Effector CD8-positive, alpha-beta T cell (primary cell): ENCODE measurements at places on chromosomes 5 and 9.

DNA sequence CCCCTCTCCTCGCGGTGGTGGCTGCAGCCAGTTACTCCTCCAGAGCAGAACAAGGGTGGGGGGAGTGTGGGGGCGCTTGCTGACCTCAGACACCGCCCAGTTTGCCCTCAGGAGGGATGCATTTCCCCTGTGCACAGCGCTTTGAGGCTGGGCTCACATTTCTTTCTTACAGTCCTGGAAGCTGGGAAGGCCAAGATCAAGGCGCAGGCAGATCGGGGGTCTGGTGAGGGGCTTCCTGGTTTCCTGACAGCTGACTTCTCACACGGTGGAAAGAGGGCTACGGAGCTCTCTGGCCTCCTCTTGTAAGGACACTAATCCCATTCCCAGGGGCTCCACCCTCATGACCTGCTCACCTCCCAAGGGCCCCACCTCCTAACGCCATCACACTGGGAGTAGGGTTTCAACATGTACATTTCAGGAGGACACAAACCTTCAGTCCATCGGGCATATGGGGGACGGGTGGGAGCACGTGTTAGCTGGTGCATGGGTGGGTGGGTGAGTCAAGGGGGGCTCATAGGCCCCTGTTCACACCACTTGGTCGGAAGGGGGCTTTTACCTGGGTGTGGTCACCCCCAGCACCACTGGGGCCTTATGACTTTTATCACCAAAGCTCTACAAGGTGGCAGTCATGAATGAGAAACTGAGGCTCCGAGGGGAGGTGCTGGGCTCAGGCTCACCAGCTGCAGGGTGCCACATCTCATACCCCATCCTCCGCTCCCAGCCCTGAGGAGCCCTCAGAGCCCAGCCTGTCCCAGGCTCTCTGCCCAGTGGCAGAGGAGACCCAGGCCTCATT is 7.7 kb upstream of the SCGB3A1 start:
- DNase-seq: no peak

GRCh38 chr5:132150565-132150964 is 77.0 kb downstream of the CSF2 start:
- DNase-seq: no peak

- no peak for DNase-seq
Observed at GRCh38 chr5:151499501-151500035, 52.2 kb downstream of the SLC36A1 start.

DNA sequence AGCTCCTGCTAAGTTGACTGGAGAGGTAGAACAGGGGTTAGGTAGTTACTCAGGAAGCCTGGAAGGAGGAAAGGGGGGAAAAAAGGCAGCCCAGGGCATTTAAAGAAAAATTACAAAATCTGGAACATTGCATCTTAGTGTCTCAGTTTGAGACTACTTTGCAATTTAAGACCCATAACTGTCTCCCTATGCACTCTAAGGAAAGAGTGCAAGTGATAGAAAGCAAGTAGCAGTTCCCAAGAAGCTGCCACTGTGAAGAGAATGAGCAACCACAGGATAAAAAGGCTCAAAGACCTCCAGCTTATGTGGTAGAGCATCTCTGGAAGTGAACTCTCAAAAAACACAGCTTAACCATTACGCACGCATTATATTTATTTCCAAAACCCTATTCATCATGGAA is 141.8 kb downstream of the SLCO4C1 start:
- no peak for DNase-seq

GRCh38 chr5:1343315-1343751 is 1.6 kb downstream of the CLPTM1L start:
- no peak for DNase-seq

GRCh38 chr9:136267261-136268111 is 21.9 kb upstream of the QSOX2 start:
- peak; percentile 76 for DNase-seq
